ENCODE measurements at places on chromosomes 6 and 20. TPM values are rescaled to one million over a fixed set of nuclear protein-coding genes. Genes with fewer than 3 reads are reported as not detected.

DNA sequence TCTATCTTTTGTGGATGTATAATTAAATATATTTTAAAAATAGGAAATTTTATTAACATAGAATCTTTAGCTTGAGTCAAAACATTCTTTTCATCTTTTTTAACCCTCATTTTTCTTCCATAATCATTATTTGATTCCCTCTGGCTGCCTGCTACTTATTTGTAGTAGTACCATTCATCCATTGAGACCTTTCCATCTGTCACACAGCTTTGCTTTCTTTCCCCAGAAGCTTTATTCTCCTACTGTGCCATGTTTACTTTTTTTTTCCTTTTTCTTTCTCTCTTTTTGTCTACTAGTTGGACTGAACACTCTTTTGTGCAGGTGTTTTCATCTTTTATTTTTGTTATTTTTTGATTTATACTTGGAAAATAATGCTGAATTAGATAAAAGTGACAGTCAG is 522.6 kb upstream of the MMS22L start:
- DNase-seq: no peak

GRCh38 chr20:23071996-23072395 is 14.1 kb downstream of the CD93 start:
- no peak for DNase-seq

GRCh38 chr6:160781298-160781697 is 79.3 kb downstream of the PLG start:
- DNase-seq: no peak

The SPEF1 gene
- not detected for total RNA-seq

GRCh38 chr6:122799140-122799745 is 10.2 kb downstream of the SMPDL3A start:
- DNase-seq: no peak

GRCh38 chr20:62824476-62825332 is 7.9 kb downstream of the COL9A3 start:
- DNase-seq: peak; percentile 79

The DEFB114 gene
- not detected for total RNA-seq

DNA sequence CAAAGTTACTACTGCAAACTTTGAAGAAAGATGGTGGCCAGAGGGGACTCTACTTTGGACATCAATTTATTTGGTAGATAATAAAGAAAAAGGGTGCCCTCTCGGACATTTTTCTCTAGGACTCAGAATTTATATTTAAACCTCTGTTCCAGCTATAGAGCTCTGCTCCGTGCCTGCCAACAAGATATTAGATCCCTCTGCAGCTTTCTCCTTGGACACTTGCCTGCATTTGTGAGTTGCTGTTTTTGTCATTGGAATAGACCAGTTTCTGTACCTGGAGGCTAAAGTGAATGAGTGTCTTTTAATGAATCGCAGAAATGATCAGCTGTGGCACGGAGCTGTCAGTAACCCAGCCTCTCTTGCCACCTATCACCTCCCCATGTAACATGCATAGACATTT is 253.5 kb downstream of the NRN1 start:
- DNase-seq: no peak

- peak; percentile 8 for DNase-seq
These were observed at the start of gene FUT9 for GRCh38 chr6:96015518-96016333. Gene FUT9 (plus strand): TSS chr6:96015974. CDS start chr6:96203156, 187,182 bp downstream.

- no peak for DNase-seq
These were observed 14.1 kb downstream of the FAM210B start for GRCh38 chr20:56372850-56373249.

GRCh38 chr6:166940643-166941068 is 15.7 kb downstream of the RNASET2 start:
- DNase-seq: no peak

- no peak for DNase-seq
These were observed 78.4 kb upstream of the TMEM170B start for GRCh38 chr6:11459079-11459610.

The SAMD3 gene
- 1.7 TPM for total RNA-seq

DNA sequence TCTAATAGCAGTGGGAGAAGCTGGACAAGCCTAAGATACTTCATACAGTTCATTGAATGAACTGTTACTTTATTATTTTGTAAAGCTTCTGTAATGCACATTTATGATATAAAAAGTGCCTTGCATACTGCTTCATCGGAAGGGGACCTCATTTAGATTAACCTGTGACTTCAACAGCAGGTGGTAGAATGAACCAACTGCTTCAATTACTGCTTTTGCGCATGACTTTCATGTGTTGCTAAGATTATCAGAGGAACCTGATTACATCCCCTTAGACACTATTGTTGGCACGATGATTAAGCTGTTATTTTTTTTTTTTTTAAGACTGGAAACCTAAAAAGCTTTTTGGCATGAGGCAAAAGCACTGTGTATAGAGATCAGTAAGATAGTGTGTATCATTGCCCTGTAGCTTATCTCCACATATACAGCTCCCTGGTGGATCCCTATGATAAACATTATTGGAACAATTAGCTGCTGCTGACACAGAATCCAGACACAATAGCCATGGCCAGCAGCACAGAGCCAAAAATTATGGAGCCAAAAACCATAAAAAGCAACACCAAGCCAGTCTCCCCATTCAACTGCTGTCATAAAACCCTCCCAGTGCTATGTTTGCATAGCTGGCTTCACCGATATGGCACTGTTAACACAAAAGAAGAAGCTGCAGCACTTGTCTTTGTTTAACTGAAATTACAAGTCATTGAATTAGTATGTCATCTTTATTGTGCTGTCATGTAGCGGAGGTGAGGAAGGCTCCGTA is 731.6 kb upstream of the MMS22L start:
- no peak for DNase-seq

GRCh38 chr6:106377061-106377540 is 16.6 kb downstream of the CRYBG1 start:
- no peak for DNase-seq

The EFCAB8 gene
- total RNA-seq: 0.17 TPM

- DNase-seq: no peak
These were observed 76.6 kb upstream of the VGLL2 start for GRCh38 chr6:117188627-117189201.

DNA sequence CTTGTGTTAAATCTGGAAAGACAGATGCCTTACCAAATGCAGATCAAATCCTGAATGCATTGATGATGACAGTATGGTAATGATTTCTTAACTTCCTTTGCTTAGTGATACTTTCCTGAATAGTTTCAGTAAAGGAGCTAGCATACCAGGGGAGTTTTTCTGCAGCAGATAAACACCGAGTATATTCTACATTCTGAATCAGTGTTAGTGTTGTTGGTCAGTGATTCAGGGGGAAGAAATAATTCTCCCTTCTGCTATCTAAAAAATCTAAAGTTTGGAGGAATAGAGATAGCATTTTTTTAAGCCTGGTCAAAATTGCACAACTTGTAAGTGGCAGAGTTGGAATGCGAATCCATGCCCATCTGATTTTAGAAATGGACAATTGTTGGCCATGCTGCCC is 512.2 kb upstream of the MARCKS start:
- DNase-seq: no peak

GRCh38 chr20:10381477-10381876 is 52.5 kb downstream of the MKKS start:
- no peak for DNase-seq

All from mucosa of descending colon (tissue), 3 donors.